IMR-90 (cell line): ENCODE measurements at places on chromosomes 11 and 22. TPM values are rescaled to one million over a fixed set of nuclear protein-coding genes. Genes with fewer than 3 reads are reported as not detected.
A peak's percentile ranks its signal among the peaks of the same experiment; 100 is the strongest.

RAB1B gene
- 248 and 296 TPM in 2 replicates for polyA plus RNA-seq

CD82 gene
- 46.1 and 49.4 TPM in 2 replicates for polyA plus RNA-seq

EXT2 gene
- polyA plus RNA-seq, result 68.5 and 75.0 TPM in 2 replicates

DNA sequence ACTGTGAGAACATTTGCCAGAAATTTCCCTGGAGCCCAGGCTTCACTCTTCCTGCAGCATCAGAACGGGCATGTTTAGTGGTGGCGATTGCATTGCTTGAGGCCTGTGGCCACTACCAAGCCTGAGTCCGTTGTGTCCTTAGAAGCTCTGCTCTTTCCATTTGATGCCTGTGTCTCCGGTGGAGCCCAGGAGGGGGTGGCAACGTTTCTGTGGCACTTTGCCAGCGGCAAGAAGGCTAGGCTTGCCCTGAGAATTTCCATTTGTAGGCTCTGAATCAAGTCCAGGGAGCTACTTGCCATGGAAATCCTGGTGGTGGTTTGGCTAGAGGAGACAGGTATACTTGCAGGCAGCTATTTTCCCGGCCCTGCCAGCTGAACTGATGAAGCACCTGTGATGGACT is 47.1 kb downstream of the ADAMTS8 start:
- no peaks in the 10 kb centered on the region for H3K36me3 ChIP-seq
- no peak overlapping the region for H3K4me3 ChIP-seq
- H3K27me3 ChIP-seq, result peaks cover 29% of the 10 kb centered on the region
- no peak overlapping the region for H3K27ac ChIP-seq
- peaks cover 11% of the 10 kb centered on the region for H3K4me1 ChIP-seq
- no peak for DNase-seq

DNA sequence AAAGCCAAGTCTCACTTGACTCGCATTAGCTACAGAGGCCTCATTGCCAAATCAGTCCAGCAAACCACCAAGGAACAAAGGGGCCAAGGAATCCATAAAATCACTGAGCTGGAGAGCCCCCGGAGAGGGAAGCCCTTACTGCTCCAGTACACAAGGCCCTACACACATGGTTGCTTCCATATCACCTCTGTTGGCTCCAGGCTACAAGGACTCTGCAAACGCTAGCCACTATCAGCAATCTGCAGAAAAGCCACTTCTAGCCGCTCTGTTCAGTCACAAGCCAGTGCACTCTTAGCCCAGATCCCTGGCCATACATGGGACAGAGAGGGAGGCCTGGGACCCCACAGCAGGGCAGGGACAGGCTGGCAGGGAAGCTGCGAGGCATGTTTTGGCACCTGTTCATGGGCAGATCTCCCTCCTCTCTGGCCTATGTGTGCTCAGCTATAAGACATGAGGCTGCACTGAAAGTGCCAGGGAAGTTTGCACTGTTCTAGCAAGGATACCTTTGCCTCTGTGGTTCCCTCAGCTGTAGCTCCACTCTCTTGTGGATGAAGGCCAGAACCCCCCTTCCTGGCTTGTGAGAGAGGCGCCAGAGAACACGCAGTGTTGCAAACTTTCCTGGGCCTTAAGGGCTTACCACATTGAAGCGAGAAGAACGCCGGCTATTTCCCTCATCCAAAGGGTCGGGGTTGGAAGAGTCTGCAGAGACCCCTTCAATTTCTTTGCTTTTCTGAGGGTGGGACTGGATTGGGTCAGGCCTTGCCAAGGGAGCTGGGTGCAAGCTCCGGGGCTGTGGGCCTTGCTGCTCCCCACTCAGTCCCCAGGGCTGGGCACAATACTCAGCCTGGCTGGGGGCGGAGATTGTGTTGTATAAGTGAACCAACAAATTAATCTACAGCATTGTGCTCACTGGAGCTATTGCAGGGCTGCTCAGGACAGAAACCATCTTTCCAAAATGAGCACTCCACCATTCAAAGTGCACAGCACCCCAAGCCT is 108.7 kb upstream of the PITPNB start:
- no peaks in the 10 kb centered on the region for H3K27me3 ChIP-seq
- no peak overlapping the region for H3K4me3 ChIP-seq
- peaks cover 8% of the 10 kb centered on the region; the same call in 1 of the 2 replicates for H3K4me1 ChIP-seq
- DNase-seq, result no peak

DNA sequence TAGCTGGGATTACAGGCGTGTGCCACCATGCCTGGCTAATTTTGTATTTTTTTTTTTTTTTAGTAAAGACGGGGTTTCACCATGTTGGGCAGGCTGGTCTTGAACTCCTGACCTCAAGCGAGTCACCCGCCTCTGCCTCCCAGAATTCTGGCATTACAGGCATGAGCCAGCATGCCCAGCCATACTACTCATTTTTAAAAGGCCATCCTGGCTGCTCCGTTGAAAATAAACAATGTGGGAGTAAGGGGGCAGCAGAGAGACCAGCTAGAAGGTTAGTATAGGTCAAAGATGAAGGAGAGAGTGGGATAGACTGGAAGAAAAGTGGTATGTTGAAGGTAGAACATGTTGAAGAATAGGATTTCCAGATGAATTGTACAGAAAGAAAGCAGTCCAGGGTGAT is 17.6 kb upstream of the LIN7C start:
- DNase-seq, result peak; percentile 66
- H3K27ac ChIP-seq, result no peak overlapping the region
- H3K4me3 ChIP-seq, result no peak overlapping the region
- H3K4me1 ChIP-seq, result no peaks in the 10 kb centered on the region

GRCh38 chr11:40924915-40925314 is 534.5 kb downstream of the LRRC4C start:
- H3K4me3 ChIP-seq, result no peak overlapping the region
- H3K27ac ChIP-seq, result no peak overlapping the region
- DNase-seq, result no peak
- no peaks in the 10 kb centered on the region for H3K4me1 ChIP-seq
- H3K27me3 ChIP-seq, result no peaks in the 10 kb centered on the region

GRCh38 chr11:111938687-111939160 is 1.6 kb downstream of the DIXDC1 start:
- no peaks in the 10 kb centered on the region for H3K36me3 ChIP-seq
- peak; percentile 63 for DNase-seq
- peaks cover 28% of the 10 kb centered on the region for H3K4me1 ChIP-seq
- peak overlapping the region; percentile 53 for H3K27ac ChIP-seq
- H3K4me3 ChIP-seq, result peak overlapping the region; percentile 1; the same call in 1 of the 2 replicates
